ENCODE measurements at places on chromosomes 3 and 15.

DNA sequence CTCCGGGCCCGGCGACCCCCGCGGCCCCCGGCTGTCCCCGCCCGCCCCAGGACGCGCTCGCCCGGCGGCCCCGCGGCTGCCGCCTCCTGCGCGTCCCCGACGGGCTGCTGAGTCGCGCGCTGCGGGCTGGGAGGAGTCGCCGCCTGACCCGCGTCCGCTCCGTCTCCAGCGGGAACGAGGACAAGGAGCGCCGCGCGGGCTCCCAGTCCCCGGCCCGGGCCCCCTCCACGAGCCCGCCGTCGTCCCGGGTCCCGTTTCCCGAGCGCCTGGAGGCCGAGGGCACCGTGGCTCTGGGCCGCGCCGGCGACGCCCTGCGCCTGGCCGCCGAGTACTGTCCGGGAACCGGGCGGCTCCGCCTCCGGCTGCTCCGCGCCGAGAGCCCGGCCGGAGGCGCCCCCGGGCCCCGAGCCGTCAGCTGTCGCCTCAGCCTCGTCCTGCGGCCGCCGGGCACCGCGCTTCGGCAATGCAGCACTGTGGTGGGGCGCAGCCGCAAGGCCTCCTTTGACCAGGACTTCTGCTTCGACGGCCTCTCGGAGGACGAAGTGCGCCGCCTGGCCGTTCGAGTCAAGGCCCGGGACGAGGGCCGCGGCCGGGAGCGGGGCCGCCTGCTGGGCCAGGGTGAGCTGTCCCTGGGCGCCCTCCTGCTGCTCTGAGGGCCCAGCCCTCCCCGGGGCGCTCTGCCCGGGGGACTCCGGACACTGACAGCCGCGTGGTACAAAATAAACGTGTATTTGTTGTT is 1.5 kb downstream of the C2CD4A start:
- DNase-seq: peak; percentile 67

DNA sequence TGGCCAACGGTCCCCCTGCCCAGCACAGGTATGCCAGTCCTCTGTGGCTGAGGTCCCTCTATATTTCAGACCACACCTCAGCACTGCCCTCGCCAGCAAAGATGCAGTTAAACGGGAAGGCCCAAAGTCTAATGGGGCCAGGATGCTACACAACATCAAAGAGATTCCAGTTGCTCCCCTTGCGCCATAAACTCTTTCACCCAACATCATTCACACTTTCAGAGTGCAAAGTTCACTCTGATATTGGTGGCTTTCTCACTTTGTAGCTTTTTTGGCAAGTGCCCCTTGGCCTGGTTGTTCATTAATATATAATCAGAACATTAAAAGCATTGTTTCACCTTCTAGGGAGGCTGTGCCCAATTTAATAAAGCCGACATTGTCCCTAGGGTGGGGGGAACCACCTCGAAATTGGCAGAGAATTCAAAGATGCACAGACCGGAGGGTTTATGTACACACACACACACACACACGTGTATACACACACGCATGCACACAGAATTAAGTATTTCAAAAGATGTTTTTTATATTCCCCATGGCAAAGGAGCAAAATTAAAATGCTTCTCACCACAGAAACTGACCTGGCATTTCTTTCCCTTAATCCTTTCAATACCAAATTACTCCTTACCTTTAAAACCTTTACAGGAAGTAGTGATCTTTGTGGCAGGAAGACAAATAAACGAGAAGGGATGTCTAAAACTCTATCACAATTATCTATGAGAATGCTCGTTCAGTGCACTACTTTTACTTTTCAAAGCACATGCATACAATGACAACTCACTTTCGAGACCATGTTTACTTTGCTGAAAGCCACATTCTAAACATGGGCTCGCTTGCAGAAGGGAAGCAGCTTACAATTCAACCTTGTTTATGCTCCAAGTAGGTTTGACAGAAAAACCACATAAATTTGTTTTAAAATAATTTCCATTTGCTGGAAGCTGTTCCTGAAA is 19.5 kb downstream of the LRIG1 start:
- no peak for DNase-seq

GRCh38 chr3:157956850-157957249 is 149.4 kb downstream of the SHOX2 start:
- no peak for DNase-seq

DNA sequence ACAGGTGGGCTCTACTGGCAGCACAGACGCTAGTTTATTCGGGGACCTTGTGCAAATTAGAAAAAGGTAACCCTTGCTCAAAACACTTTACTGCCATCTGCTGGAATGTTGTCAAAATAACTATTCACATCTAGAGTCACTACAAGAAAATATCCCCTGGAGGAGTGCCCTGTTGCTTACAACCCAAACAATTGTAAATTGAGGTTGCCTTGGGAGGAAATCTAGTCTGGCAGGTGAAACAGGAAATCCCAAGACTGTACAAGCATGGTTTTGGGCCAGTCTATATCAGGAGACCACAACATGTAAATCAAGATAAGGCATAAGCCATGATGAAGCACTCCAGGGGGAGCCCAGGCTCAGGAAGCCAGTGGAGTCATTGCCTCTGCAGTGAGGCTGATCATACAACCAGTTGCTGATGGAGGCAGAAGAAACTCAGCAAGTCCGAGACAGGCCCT is 136.8 kb upstream of the ACP3 start:
- peak; percentile 60 for DNase-seq

GRCh38 chr3:29186131-29186599 is 94.7 kb upstream of the RBMS3 start:
- no peak for DNase-seq

- no peak for DNase-seq
Measured at GRCh38 chr3:16113704-16114103, 60.8 kb upstream of the GALNT15 start.

GRCh38 chr15:92811148-92811913 is 88.8 kb upstream of the CHD2 start:
- peak; percentile 74 for DNase-seq

DNA sequence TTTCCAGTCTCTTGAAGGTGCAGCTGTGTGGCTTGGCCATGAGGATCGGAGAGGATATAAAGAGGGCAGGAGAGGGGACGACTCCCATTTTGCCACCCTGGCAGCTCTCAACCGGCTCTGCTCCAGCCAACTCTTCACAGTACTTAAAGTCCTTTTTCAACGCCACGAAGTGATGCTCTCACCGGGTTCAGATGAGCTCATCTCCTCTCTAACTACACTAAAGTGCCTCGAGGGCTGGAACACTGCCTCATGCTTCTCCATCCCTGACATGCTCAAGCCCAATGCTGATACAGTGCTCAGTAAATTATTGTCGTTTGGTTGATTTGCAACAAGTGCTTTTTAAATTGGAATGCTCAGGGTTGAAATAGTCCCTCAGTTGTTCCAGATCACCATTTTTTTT is 97.8 kb downstream of the GTPBP8 start:
- DNase-seq: no peak

DNA sequence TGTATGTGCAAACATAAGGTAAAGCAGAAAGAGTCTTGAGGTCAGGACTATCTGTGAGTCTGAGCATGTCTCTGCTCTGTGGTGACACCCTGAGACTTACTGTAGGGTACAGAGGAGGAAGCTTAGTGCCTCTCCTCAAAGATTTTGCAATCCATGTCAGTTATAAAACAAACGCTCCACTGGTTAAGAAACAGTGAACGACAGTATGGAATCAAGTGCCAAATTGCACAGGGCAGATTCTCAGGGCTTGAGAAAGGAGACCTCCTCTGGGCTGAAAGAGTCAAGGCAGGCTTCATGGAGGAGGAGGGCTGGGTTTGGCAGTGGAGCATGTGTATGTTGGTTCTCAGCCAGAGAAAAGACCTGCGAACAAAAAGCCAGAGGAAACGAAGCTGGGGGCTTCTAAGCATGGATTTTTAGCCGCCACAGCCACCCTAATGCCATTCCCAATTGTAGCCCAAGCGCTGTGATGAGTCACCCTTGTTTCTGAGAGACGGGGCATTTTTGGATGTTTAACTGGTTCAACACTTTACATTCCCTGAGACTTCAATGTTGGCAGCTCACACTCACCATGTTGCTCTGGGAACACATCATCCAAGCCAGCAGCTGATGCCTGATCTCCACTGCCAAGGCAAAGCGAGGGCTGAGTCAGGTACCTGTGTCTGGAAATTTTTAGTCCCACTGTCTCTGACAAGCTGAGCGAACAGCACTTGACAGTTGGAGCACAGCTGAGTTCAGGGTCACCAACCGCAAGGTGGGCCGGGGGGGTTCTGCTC is 3.4 kb upstream of the DGKG start:
- DNase-seq: no peak

DNA sequence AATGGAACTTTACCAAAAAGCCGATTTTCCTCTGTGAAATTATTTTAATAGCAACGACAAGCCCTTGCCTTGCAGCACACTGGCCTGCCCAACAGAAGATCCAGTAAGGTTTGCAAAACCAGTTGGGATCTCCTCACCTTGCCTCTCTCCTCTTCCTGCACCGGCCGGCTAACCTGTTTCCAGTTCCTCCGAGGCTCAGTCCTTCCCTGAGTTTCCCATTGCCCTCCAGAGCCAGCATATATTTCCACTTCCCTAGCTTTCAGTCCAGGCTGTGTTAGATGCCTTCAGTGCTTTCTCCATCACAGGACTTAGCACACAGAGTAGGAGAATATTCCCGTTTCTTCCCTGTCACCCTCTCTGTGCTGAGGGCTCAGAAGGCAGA is 60.3 kb downstream of the NOX5 start:
- no peak for DNase-seq

DNA sequence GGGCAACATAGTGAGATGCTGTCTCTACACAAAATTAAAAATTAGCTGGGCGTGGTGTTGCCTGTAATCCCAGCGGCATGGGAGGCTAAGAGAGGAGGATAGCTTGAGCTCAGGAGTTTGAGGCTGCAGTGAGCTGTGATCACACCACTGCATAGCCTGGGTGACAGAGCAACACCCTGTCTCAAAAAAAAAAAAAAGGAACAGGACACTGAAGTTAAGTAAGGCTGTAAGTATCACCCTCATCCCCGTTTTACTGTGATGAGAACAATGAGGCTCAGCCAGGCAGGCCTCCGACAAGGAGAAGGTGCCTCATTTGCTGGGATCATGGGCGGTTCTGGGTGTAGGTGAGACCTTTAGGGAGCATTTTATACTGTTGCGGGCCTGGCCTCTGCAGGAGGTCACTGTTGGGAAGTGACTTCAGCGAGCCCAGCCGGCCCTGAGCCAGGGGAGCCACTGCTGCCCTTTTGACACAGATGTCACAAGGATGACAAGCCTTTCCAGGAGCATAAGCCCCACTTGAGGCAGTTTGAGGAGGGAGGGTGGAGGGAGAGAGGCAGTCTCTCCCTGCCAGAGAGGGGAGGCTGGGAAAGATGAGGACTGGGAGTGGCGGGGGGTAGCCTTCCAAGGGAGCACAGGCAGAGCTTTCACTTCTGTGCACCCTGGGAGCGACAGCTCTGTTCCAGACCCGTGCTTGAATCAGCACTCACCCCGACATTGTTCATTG is 30.8 kb downstream of the IRAK2 start:
- DNase-seq: no peak

GRCh38 chr3:71144525-71145253 is 438.8 kb downstream of the FOXP1 start:
- DNase-seq: no peak

DNA sequence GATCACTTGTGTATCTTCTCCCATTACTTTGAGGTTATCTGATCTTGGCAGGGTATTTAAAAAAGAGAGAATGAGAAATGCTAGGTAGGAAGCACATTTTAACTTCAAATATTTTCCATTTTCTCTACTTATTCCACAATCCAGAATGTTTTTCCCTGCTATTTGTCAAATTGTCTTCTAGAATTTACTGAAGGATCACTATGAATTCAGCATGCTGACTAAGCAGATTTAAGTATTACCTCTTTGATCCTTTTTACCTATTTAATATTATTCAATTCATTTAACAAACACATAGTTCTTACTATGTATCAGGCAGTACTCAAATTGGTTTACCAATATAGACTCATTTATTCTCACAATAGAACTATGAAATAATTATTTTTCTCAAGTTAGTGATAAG is 463.4 kb upstream of the ARL6 start:
- no peak for DNase-seq

- no peak for DNase-seq
Measured at GRCh38 chr3:15174953-15175352, 31.1 kb upstream of the CAPN7 start.

- no peak for DNase-seq
Measured at GRCh38 chr15:60059186-60059585, 55.1 kb downstream of the FOXB1 start.

GRCh38 chr3:103421460-103421859 is 986.6 kb downstream of the ZPLD1 start:
- no peak for DNase-seq

- no peak for DNase-seq
Measured at GRCh38 chr3:114712728-114713492, 419.1 kb downstream of the TIGIT start.

DNA sequence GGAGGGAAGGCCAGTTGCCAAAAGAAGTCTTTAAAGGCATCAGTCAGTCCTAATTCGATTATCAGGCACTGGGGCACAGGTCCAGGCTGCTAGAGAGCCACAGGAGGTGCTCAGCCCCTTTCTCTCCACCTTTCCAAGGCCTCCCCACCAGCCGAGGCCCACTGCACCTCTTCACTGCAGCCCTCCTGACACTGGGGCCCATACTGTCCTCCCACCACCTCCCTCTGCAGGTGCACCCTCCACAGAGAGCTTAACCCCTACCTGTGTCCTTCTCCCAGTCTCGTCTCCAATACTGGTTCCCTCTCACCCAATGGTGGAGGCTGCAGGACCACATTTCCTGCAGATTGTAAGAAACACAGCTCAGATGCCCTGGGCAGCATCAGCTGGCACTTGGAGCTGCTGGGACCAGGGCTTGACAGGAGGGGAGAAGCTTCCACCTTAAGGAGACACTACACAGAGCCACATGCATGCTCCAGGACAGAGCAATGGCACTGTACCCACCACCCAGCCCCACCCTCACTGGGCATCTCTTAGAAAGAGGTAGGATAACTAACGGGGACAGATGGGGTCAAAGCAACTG is 81.6 kb upstream of the PRR20G start:
- no peak for DNase-seq

GRCh38 chr3:190973771-190974170 is 111.3 kb upstream of the GMNC start:
- no peak for DNase-seq

DNA sequence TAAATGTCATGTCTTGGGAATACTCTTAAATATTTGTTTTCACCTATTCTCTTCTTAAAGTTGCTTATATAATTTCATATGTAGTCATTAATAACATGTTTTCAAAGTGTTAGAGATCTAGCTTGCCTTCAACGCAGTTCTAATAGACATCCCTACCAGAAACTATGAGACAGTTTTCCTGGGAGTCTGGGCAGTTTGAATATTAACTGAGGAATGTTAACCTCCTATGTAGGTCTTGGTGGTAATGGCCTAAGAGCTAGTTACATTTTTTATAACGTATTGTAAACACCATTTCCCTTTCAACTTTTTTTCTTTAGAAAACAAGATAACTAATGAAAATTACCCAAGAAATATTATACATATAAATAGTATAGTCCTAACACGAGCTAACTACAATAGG is 328.2 kb downstream of the TIGIT start:
- DNase-seq: no peak

DNA sequence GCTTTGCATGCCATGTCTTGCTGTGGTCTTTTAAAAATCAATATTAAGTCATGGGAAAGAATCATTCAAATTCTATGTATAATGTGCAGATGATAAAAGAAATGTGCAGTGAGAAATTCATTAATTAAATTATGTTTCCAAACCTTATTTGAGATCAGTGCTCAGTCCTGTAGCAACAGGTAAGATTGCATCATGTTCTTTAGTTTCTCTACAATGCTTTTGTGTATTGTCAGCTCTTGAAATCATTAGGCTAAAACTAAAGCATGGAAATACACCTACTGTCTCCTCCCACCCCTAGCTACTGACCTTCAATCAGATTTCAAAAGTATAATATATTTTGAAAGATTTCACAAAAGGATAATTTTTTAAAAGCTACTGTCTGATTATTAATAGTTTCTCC is 612.7 kb downstream of the ROBO2 start:
- DNase-seq: no peak

- no peak for DNase-seq
Measured at GRCh38 chr3:125054062-125054448, 1.7 kb downstream of the HEG1 start.

Data from RPMI8226 (cell line).